ENCODE measurements at places on chromosomes 6 and 20.

DNA sequence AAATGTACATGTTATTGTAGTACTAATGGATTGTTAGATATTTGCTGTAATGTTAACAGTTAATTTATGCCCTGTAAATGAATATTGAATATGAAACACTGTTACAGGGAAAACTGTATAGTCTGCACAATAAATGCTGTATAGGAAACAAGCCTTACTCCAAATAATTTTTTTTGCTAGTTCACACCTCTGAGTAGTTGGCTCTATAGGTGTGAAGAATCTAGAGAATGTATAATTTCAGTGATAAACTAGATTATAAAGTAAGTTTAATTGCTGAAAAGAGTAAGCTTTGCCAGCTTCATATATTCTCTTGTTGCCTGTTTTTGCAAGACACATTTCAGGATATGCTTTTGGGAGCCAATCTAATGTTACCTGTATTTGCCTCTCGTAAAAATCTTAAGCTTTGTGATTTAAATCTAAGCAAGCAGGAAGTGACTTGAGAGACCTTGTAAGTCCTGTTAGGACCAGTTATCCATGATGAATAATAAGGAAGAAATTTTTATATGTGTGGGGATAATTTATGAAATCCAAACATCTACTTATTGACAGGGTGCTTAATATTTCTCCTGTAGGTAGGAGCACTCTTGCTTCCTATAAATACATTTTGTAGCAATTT, 232.4 kb downstream of the ZFAND3 start:
- no peaks in the 10 kb centered on the region for H3K36me3 ChIP-seq
- H3K27ac ChIP-seq, result no peak overlapping the region
- H3K4me1 ChIP-seq, result no peaks in the 10 kb centered on the region
- no peak overlapping the region for H3K4me3 ChIP-seq

- H3K27me3 ChIP-seq, result no peaks in the 10 kb centered on the region
- H3K36me3 ChIP-seq, result peaks cover 4% of the 10 kb centered on the region
- H3K4me3 ChIP-seq, result no peak overlapping the region
These were observed 27.7 kb downstream of the PTPRA start for GRCh38 chr20:2900845-2901592.

GRCh38 chr20:18224968-18225568, 63.3 kb upstream of the ZNF133 start:
- DNase-seq, result no peak
- no peaks in the 10 kb centered on the region for H3K36me3 ChIP-seq
- H3K27ac ChIP-seq, result no peak overlapping the region

DNA sequence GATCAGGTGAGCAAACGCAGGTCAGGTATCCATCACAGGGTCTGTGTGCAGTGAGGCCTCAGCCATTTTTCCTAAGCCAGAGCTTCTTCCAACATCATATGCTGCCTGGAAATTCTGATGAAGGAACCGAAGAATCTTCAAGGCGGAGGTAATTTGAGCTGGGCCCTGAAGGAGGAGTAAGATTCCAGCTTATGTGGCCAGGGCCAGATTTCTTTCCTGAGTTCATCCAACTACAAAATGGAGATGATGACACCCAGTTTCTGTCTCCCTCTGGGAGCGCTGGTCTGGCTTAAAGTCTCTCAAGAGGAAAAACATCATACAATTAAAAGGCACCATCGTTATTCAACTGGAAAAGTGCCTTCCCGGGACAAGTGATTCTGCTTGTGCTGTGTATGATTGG, 6.9 kb upstream of the MANBAL start:
- H3K27ac ChIP-seq, result no peak overlapping the region
- peaks cover 2% of the 10 kb centered on the region for H3K4me1 ChIP-seq
- no peaks in the 10 kb centered on the region for H3K36me3 ChIP-seq

- H3K4me3 ChIP-seq, result no peak overlapping the region
- peaks cover 33% of the 10 kb centered on the region for H3K27me3 ChIP-seq
- no peak for DNase-seq
- no peak overlapping the region for H3K27ac ChIP-seq
- H3K4me1 ChIP-seq, result no peaks in the 10 kb centered on the region
- H3K36me3 ChIP-seq, result no peaks in the 10 kb centered on the region
These were observed 55.2 kb downstream of the KCNQ2 start for GRCh38 chr20:63417097-63417737.

DNA sequence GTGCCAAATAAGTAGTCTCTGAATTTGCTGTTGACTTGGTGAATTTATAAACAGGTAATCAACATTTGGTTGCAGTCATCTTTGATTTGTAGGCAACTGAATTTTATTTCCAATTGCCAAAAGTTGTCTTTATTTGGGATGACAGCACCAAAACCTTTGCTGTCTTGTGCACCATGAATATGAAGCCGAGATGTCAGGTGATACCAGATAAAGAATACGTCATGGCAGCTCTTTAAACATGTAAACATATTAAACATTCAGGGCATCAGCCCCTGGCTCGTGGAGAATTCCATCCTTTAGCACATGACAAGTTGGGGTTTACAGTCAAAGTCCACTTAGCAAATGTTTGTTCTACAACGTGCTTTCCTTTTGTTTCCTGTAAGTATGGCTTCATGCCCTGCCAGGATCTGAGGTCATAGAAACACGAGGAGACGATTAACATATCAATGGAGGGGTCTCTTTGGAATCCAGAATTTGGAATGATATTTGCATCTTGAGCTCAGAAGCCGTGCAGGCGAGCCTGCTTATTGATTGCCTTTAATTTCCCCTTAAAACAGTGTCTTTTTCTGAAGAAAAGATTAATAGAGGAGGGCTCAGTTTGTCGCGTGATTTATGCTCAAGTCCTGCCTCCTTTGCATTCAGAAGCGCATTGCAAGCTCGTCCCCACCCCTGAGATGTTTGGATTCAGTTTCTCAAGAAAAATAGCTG, 170.2 kb upstream of the ZNF217 start:
- DNase-seq, result no peak
- H3K4me3 ChIP-seq, result no peak overlapping the region
- no peak overlapping the region for H3K27ac ChIP-seq
- no peaks in the 10 kb centered on the region for H3K4me1 ChIP-seq
- no peaks in the 10 kb centered on the region for H3K27me3 ChIP-seq

All from upper lobe of right lung (tissue), 1 donor.